ENCODE measurements at places on chromosomes 16 and 17.

DNA sequence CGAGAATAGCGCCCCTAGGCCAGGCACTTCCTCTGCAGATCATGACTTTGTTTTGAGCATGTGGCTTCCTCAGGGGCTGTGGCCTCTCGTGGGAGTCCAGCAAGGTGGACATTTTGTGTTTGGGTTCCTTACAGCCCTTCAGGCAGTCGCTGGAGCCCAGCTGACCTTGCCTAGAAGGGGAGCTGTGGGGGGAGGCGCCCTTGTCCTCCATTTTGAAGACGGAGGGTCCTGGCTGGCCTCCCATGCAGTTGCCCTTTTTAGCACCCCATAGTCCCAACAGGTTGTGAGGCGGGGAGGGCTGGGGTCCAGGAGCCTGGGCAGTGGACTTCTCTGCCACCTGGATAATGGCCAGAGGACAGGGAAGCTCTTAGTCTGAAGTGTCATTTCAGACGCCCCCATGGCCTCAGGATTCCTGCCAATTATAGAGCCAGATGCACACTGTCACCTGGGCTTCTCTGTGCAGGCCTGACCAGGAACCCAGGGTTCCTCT, 1.4 kb downstream of the SOST start:
- DNase-seq = no peak

DNA sequence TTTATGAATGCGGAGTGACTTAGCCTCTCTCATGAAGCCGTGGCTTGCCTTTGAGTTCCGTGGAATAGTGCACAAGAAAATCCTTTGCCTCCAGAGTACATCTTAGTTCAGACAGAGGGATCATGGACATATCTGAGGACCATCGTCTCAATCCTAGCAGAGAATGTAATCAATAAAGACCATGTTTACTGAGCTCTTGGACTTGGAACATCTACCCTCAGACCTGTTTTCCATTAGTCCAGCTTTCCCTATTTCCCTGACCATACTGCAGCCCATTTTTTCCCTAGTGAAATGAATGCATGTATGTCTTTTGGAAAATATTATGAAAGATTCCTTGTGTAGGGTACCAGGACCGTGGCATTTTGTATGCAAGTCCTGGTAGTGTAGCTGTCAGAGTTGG, 90.2 kb downstream of the PLCG2 start:
- DNase-seq = no peak

- no peak for DNase-seq
Observed at GRCh38 chr16:89072548-89073130, 21.0 kb upstream of the ACSF3 start.

- DNase-seq = peak; percentile 8
Observed at GRCh38 chr16:12010388-12011251, 34.1 kb downstream of the SNX29 start.

DNA sequence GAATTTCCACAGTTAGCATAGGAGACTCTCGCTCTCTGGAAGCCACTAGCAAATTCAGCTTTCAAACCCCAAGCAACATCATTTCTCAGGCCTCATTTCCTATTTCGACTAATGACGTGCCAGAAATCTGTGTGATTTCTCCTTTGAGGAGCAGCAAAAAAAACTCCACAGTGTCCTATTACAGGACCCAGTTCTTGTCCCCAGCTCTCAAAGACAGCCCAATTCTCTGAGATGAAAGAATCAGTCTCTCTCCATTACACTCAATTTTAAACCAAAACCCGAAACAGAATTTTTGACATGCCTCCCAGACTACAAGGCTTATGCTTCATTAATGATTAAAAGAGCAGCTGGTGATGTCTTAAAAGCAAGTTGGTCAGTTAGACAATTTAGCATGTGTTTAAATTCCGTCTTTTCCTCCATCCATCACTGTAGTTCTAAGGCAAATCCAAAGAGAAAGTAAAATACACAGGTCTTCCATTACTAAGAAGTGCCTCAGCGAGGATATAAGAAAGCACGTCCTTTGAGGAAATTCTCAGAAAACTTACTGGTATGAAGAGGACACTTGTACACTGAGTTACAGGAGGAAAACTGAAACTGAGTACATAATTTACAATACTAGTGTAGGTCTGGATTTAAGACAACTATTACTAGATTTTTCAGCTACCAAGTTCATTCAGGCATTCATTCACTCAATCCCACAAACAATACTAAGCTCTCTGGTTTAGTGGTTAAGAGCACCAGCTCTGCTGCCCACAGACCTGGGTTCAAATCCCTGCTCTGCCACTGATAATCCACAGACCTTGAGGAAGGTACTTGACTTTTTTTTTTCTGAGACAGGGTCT, 12.5 kb downstream of the TOM1L2 start:
- peak; percentile 65 for DNase-seq

DNA sequence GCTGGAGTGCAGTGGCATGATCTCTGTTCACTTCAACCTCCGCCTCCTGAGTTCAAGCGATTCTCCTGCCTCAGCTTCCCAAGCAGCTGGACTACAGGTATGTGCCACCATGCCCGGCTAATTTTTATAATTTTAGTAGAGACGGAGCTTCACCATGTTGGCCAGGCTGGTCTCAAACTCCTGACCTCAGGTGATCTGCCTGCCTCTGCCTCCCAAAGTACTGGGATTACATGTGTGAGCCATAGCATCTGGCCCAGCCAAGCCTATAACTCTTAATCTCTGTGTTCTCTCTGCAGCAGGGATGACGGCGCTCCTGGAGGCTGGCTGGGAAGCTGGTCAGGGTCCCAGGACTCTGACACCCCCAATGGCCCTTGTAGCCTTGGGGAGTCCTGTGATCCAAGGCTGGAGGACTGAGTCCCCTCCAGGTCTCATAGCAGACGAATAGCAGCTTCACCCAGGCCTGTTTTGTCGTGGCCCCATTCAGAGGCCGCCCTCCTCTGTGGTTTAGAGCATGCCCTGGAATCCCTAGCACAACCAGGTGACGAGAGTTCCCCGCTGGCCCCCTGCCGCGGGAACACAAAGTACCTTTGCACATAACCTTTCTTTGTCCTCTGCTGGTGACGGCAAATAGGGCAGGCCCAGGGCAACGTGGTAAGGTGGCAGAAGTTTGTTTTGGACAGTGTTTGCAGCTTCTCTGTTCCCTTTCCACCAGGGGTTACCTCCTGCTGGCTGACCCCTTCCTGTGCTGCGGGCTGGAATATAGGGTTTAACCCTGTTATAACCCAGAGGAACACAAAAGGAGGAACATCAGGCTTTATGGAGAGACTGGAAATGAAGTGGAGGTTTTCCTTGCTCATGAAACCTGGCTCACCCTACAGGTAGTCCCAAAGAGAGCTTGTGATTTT, 43.0 kb upstream of the TOB1 start:
- no peak for DNase-seq

DNA sequence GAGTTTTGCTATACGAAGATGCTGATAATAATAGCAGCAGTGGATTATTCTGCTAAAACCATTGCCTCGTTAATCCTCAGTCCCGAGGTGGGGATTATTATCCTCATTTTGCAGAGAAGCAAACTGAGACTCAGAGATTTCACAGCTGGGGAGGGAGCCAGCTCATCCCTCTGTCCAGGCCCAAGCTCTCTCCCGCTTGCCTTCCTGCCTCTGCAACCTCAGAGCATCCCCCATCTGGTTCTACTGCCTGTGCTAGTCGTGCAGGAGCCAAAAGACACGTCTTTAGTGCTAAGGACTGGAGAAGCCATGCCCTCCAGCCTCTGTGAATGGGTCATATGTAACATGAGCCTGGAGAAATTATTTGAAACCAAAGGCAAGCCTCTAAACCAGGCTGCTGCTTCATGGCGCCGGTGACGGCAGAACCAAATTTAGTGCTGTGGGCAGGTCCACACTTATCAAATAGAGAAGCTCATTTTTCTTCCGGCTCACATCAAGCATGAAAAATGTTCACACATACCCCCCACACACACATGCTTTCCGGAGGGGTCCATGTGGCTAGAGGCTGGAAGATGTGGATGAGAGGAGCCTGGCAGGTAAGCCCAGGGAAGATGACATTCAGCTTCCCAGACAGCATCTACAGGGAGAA, 13.5 kb downstream of the MAPT start:
- no peak for DNase-seq

DNA sequence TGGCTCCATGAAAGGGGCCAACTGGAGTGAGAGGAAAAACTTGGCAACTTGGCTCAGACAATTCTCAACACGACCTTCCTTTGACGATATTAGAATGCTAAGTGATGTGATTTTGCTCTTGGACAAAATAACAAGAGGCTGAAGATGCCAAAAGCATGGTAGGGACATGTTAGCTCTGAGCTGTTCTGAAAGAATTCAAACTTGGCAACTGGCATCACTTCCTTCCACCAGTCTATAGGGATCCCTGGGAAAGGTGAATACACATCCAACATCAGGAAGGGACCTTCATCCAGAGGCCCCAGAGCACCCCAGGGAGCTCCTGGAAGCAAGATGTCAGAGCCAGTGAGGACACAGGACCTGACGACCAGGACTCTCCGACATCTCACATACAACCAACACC, 4.3 kb downstream of the KRT37 start:
- peak; percentile 68 for DNase-seq

DNA sequence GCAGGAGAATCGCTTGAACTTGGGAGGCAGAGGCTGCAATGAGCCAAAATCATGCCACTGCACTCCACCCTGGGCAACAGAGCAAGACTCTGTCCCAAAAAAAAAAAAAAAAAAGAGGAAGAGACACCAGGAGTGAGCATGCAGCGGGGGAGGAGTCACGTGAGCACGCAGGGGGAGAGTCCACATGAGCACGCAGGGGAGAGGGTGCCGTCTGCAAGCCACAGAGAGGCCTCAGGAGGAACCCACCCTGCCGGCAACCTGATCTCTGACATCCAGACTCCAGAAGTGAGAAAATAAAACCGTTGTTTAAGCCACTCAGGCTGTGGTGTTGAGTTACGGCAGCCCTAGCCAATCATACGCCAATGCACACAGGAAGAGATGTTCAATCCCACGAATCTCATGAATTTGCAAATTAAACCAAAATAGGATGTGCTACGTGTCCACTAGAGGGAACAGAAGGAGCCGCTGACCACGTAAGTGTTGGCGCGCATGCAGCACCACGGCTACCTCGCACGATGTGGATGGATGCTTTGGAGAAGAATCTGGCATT, 42.2 kb downstream of the CCDC57 start:
- DNase-seq = peak; percentile 4

DNA sequence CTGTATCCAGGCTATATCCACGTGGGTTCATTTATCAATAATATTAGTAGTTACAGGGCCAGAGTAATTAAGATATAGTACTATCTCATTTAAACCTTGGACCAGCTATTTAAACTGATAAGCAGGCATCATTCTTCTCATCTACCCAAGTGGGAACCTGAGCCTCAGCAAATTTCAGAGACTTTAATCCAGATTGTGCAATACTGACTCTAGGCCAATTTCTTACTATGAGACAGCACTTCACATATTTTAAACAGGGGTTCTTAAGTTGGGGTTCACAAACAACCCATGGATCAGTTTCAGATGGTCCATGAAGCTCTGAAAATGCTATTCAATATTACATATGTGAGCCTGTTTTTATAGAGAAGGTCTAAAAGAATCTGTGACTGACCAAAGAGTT, 302.7 kb upstream of the PSMD7 start:
- DNase-seq = no peak

GRCh38 chr17:57577751-57578607, 167.1 kb downstream of the CCDC182 start:
- DNase-seq = peak; percentile 55

DNA sequence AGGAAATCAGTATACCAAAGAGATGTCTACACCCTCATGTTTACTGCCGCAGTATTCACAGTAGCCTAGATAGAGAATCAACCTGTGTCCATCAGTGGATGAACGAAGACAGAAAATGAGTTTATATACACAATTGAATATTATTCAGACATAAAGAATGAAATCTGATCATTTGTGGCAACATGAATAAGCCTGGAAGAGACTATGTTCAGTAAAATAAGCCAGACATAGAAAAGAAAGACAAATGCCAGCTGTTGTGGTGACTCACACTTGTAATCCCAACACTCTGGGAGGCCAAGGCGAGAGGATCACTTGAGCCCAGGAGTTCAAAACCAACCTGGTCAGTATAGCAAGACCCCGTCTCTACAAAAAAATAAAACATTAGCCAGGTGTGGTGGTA, 16.1 kb downstream of the NUDT16L1 start:
- peak; percentile 21 for DNase-seq

GRCh38 chr17:32759476-32759875, 117.4 kb downstream of the MYO1D start:
- DNase-seq = no peak

DNA sequence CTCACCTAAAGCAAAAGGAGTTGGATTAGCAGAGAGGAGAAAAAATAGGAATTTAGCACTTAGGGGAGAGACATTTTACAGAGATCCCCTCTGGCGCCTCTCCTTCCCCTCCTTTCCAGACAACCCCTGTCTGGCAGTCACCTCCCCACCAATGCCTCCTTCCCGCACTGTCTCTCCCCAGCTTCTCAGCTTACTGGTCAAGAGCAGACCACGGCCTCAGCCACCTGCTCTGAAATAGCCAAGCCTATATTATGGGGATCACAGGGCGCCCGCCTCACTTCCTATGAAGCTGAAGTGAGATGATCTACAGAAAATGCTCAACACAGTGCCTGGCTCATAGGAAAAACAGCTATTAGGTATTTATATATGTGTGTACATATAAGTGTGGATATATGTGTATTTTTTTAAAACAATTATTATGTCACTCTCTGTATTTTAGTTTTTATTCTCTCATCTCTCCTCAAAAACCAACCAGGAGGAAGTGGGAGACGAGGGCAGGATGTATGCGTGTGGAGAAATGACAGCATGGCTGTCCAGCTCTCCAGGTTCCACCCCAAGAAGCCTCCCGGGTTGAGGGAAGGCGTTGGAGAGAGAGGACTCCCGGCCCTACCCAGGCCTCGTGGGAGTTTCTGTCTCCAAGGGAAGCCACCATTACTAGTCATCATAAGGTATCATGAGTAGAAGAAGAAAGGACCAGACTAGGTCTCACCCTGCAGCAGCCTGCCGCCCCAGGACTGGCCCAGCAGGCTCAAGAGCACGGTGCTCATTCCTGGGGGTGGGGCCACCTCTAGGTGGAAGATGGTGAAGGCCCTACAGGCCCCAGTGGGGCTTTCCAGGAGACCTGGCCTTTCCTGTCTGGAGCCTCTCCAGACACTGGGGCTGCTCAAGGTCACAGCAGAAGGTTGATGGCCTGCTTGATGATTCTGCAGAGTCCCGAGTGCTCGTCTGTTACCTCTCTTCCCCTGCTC, 27.2 kb downstream of the MAP3K14 start:
- no peak for DNase-seq

GRCh38 chr17:73028299-73028755, 64.2 kb downstream of the SLC39A11 start:
- no peak for DNase-seq

Data from EH (cell line).